ENCODE measurements at places on chromosomes 6 and 20.

- no peak for DNase-seq
Observed at GRCh38 chr6:128238225-128238624, 282.2 kb downstream of the PTPRK start.

- no peak for DNase-seq
Observed at GRCh38 chr20:57179265-57179664, 87.2 kb downstream of the BMP7 start.

GRCh38 chr6:156427345-156427744, 349.8 kb upstream of the ARID1B start:
- DNase-seq: no peak

- DNase-seq: no peak
Observed at GRCh38 chr6:81909981-81910900, 157.8 kb upstream of the TENT5A start.

DNA sequence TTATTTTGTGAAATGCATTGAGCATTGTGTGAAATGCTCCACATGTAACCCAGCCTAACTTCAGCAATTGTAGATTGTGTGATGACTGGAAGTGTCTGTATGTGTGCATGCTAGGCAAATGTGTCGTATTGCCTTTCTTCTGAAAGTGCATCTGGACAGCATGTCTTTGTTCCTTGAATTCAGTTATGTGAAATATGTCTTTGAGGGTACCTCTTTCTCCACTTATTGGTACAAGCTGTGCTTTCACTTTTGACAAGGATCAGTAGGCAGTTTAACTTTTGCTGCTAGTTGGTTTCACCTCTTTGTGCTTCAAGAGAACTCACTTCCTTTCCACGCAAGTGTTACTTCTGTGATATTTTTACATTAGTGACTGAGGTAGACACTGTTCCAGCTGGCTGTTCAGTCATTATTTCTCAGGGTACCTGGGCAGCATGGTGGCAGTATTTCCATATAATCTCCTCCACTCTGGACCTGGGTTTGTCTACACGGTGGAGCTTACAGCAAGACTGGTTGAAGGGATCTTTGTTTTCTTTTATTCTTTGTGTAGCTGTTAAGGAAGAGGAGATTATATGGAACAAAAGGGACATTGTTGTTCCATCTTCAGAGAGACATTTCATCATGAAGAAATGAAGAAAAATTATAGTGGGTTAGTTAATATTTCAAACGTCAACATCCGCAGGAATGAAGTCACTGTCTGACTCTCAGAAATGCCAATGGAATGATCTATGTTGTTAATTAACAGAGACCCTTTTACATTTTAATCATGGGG, 175.4 kb downstream of the UTRN start:
- DNase-seq: no peak

GRCh38 chr20:36034875-36035274, 66.5 kb downstream of the CNBD2 start:
- no peak for DNase-seq

DNA sequence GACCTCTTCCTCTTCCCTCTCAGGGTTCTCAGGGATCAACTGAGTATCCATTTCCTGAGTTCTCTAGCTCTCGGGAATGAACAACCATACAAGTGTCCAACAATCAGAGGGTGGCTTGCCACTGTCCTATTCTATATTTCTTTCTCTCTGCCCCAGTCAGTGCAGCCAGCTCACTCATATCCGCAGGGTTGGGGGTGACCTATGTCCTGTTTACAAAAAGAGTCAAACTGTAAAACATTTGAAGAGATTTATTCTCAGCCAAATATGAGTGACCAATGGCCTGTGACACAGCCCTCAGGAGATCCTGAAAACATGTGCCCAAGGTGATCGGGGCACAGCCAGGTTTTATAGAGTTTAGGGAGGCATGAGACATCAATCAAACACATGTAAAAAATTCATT, 10.8 kb upstream of the BTN3A2 start:
- no peak for DNase-seq

- no peak for DNase-seq
Observed at GRCh38 chr6:159490298-159490937, 202.6 kb downstream of the SOD2 start.
